ENCODE measurements at places on chromosomes 7 and 10.

DNA sequence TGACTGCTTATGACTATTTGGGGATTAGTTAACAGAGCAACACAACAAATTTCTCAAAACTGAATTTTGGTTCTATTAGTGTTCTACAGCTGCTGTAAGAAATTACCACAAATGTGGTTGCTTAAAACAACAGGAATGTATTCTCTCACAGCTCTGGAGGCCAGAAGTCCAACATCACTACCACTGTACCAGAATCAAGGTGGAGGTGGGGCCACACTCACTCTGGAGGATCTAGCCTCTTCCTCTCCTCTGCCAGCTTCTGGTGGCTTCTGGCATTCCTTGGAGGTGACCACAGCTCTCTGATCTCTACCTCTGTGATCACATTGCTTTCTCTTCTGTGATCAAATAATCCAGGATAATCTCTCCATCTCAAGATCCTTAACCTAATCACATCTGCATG, 194.7 kb upstream of the BMPER start:
- DNase-seq, result no peak

GRCh38 chr10:63829020-63829419, 307.8 kb downstream of the REEP3 start:
- DNase-seq, result no peak

DNA sequence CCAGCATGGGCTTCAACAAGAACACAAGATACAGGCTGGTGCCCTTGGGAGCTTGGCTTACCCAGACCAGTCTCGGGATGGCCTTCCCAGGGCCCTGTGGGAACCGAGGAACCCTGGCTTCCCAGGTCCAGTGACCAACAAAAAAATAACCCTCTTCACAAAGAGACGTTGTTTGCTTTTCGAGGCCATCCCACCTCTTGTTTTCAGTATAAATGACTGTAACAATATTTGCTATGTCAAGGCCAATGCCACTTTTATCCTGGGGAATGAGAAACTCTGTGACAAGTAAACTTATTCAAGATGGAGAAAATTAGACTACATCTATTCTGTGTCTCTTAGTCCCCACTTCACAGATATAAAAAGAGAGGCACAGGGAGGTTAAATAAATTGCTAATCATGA, 138.8 kb downstream of the PRPF18 start:
- DNase-seq, result no peak

DNA sequence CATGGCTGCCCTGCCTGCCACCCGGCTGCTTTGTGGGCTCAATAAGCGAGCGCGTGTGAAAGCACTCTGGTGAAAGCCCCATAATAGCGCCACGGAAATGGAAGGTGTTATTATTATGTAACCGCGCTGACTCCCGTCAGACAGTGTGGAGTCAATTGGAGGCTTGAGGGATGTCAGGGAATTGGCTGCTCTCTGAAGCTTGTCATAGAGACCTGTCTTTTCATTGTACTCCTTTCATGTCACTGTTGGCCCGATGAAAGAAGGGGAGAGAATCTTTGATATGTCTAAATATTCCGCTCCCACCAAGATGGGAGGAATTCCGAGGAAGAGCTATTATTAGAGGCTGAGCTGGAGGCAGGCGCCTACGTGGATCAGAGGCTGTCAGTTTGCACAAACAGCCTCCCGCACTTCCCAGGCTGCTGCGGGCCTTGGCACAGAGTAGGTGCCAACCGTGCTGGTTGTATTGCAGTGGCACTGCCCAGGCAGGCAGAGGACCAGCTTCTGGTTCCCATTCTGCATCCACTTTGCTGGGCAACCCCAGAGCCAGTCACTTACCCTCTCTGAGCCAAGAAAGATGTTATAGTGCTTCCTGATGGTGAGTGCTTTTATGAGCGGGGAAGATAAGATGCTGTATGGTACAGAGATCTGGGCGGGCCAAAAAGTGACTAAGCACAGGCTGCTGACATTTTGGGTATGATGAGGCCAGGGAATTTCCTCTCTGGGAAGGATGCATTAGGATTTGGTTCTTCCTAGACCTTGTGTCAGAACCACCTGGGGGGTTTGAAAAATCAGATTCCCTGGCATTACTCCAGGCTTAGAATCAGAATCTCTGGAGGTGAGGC, 151.4 kb downstream of the RPS24 start:
- no peak for DNase-seq

DNA sequence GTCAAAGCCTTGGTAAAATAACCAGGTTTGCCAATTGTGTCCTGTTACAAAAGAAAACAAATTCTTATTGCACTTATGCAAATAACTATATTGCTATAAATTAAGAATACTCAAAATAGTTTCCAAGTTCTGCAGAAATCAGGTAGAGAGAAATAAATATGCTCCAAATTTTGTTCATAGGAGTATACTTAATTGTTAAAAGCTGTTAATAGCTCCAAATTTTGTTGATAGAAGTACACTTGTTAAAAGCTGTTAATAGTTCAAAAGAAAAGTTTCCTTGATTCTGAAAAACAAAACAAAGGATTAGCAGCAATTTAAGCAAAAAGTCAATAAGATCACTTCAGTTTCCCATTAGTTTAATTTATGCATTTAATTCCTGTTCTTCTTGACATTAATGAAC, 46.4 kb upstream of the ZNF138 start:
- no peak for DNase-seq

DNA sequence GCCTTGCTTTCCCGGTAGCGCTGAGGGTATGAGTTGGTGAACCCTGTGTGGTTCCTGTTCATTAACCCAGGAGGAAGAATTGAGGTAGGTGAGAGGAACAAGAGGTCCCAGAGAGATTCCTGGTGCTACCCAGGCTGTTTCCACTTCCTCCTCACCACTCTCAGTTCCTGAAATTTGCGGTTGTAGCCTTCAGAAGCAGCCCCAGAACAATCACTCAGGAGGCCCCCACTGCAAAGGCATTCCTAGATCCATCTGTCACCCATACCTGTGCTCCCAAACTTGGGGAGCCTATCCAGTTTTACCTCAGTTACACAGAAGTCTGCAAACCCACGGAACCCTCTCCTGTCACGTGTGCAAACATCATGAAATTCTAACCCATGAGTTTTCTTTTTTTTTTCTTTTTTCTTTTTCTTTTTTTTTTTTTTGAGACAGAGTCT, 9.0 kb upstream of the PIP4K2A start:
- no peak for DNase-seq

GRCh38 chr10:4234661-4235060, 449.7 kb upstream of the KLF6 start:
- DNase-seq, result peak; percentile 16

DNA sequence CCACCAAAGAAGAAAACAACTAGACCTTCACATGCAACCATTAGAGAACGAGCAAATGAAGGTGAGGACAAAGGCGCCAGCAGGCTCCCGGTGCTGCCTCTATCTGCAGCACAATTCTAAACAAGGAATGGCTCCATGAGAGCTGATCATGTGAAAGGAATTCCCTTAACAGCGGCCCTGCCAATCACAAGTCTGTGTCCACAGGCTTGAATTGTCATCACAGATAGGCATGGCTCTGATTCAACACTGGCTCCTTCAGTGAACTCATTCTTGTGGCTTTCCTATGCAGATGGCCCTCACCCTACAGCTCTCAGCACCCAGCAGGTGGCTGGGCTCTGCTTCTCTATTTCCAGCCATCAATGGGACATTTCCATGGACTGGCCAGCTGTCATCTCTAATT, 36.2 kb downstream of the LAMB1 start:
- no peak for DNase-seq

- no peak for DNase-seq
Observed at GRCh38 chr10:94680544-94680943, 3.0 kb upstream of the CYP2C18 start.

DNA sequence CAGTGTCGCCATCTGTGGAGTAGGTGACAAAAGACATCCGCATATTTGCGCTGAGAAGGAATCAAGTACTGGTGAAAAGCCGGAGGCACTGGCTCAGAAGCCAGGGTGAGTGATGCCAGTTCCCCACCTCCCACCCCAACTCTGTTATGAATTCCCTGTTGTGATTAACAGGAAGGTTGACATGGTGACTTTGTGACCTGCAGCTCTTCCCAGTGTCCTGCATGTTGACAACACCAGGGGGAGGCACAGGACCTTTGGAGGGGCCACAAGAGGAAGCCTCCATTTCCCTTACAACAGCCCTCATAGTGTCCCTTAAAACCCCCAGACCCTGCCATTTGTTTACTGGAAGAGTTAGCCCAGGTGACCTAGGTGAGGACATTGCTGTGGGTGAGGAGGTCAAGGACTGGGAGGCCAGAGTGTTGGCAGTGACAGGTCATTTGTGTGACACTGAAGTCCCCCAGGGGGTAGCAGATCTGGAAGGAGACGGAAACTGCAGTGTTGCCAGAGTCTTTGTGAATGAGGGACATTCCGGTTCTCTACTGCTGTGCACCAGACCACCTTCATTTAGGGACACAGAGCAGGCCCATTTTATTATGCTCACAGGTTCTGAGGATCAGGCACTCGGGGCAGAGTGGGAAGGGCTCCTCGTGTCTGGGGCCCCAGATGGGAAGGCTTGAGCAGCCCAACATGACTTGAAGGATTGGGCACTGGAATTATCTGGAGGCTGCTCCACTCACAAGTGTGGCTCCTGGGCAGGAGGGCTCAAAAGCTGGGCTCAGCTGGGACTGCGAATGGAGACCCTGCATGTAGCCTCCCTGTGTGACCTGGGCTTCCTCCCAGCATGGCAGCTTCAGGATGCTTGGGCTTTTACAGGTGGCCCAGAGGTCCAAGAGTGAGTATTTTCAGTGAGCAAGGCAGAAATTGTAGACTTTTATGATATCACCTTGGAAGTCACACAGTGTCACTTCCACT, 13.0 kb upstream of the ANTXRL start:
- DNase-seq, result no peak

GRCh38 chr10:124627866-124628675, 116.1 kb downstream of the FAM53B start:
- no peak for DNase-seq

DNA sequence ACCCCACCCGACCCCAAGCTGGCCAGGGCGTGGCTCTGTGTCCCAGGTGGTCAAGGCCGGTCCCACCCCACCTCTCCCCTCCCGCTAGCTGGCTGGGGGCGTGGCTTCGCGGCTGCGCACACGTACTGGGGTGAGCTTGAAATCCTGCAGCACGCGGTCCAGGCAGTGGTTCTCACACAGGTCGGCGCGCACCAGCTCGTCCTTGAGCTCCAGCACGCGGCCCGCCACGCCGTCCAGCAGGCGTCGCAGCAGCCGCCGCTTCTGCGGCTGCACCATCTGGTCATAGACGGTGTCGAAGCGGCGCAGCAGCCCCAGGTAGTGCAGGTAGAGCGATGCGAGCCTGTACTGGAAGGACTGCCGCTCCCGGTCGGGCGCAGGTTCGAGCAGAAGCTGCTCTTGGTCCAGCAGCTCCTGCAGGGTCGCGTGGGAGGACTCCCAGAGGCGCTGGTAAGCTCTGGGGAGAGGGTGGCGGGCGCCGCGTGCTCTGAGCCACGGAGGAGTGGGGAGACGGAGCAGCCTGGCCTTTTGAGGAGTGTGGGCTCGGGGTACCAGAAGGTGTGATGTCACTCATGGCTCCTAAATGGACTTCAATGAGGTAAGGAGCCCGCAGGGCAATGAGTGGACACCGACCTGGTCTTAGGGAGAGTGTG, 5.8 kb downstream of the H2BK1 start:
- DNase-seq, result no peak

DNA sequence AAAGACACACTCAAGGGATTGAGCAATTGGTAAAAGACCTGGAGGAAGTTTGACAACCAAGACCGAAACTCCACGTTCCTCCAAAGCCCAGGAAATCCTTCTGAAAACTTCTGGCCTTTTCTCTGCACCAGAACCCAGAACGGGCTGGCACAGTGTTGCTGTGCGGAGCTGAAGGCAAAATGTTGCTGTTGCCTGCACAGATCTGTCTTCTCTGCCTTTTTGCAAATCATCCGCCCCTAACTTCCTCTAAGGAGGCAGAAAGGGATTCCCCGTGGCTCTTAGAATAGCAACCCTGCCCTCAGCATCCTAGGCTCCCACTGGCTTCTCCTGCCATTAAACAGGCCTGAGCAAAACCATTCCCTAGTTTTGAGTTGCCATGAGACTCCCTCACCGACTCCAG, 44.9 kb downstream of the FIGNL1 start:
- DNase-seq, result no peak

DNA sequence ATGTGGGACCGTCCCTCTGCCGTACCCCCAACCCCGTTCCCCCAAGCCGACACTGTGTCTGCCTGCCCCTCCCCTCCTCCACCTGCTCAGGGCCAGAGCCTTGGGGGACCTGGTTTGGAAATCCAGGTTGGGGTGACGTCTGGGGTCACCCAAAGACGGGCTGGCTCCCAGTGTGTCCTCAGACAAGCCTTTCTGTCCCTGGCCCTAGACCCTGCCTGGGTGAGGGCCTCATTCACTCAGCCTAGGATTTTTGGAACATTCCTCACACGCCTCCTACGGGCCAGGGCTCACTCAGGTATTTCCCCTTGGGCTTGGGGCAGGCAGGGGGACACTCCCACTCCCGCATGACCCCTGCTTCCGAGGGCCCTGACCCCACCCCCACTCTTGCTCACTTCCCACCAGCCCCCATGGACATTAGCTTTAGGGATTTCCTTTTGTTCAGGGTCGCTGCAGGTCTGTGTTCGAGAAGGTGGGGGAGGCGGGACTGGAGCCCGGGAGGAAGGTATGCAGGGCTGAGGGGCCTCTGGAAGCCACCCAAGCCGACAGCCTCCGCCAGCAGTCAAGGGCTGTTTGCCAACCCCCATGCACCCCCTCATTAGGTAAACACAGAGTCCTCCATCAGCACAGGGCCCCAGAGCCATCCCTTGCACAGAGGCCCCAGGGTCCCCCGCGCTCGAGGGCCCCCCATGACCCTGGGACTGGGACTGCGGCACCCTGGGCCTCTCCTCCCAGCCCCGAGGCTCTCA, 35.1 kb downstream of the PDGFA start:
- DNase-seq, result no peak

DNA sequence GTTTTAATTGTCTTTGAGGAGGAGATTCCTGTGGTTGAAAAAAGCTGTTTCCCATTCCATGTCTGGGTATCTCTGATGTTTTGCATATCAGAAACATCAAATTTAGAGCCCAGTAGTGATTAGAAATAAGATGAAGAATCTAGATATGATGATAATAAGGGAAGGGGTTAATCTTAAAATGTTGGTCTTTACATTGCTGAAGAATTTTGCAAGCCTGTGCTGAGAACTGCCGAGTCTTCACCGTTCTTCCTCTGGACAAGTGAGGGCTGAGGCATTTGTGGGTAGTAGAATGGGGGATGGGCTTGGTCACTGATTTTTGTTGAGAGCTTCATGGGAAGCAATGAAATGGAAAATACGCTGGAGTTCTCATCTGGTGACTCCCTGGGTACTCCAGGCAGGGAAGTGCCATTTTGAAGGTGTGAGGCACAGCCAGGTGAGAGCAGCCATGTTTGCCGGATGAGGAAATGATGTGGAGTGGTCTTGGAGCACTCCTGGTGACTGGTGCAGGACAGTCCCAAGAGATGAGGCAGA, 10.2 kb downstream of the TCF7L2 start:
- no peak for DNase-seq

Data from T-helper 1 cell (primary cell).